ENCODE measurements at places on chromosomes 11 and 22.

DNA sequence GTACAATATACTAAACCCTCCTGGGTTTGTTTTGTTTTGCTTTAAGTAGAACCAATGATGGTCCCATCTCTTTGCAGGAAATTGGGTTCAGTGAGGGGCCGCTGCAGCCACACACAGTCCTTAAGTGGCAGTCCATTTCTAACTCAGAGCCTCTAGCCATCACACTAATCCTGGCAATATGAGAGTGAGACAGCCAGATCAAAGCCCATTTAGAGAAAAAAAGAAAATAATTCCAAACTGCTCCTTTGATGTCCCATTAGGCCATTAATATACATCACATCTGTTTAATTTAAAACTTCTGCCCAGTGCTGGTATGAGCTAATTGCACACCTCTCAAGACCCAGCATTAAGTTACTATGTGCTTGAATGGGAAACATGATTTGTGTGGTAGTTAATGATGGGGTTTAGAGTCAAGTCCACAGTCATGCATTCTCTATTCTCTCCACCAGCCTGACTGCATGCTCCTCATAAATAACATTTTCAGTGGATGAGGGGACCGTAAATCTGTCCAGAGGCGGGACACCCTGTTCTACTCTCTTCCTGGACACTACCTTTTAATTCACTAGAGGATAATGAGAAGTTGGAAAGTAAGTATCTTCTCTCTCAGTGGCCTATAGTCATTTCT, 53.8 kb upstream of the BIRC3 start:
- DNase-seq = no peak

- no peak for DNase-seq
Measured at GRCh38 chr11:126079621-126080124, 17.0 kb upstream of the CDON start.

DNA sequence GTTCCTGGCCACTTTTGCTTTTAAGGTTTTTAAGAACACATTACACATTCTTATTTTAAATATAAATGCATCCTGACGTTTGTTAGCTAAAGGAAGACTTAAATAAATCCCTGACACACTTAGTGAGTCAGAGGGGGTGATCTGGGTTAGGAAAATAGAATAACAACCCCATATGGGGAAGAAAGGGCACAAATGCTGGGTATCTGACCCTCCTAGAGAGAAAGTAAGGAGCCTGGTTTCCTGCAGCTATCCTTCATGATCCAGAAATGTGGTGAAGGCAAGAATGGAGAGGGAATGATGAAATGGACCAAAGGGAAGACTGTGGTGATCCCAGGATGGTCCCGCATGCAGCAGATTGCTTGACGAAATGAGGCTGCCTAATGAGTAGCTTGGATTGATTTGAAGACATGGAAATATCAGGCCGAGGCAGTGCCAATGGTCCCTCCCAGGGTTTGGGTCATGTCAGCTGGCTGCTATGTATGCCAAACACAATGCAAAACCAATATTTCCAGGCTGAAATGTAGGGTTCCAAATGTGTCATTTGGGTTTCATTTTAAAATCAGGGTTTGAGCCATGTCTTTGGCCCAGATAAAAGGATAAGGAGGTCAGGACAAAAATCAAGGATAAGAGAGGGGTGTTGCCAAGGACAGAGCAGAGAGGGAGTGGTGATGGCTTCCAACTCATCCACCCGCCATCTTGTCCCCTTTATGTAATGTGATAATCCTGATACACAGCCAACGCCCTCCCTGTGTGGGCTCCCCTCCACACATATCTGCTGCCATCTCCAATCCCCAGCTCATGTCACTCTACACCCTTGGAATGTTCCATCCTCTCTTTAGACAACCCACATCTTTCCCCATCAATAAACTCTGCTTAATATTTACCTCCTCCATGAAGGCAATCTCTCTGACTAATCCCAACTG, 135.1 kb upstream of the PITPNB start:
- no peak for DNase-seq

- DNase-seq = no peak
Measured at GRCh38 chr11:40508303-40508702, 951.1 kb downstream of the LRRC4C start.

DNA sequence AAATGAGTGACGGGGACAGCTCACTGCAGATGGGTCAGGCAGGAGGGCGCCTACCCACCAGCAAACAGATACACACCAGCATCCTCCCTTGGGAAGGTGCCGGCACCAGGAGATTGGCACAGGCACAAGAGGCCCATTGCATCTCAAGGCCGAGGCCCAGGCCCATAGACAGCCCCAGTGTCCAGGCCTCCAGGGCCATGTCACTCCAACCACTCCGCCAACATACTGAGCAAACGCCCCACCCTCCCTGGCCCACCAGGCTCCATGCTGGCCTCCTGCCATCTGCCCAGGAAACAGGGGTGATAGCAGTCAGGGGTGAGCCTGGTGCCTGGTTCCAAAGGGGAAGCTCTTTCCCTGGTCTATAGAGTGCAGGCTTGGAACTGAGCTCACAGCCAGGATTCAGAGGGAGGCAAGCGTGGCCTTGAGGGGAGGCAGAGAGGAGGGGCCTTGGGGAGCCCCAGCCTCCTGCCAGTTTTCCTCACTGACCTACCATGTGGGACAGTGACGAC, 34.7 kb downstream of the PISD start:
- peak; percentile 73 for DNase-seq

GRCh38 chr22:22042009-22042408, 59.4 kb upstream of the TOP3B start:
- no peak for DNase-seq

Measured in hematopoietic multipotent progenitor cell treated with erythropoietin and hydrocortisone succinate and interleukin-3 and kit ligand, for 15 days (in vitro differentiated cells).